Stimulated activated CD8-positive, alpha-beta memory T cell treated with anti-CD3 and anti-CD28 coated beads, Interleukin-7, amount 100 ng/mL, for 4 hours (primary cell): ENCODE measurements at places on chromosomes 11 and 22.

DNA sequence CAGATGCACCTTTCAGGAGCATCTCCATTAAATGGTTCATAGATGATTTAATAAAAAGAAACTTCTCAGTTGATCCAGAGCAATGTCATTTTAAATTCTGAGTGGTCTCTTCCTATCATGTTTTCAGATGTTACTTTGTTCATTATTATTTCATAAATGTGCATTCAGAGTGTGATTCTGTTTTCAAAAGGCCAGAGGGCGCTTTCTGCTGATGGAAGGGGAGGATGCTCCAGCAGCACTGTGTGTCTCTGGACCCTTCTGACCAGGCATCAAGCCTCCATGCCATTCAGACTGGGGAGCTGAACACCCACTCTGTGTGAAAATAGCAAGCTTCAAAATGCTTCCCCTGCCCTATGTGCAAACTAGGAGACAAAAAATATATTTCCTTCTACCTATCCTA is 23.9 kb upstream of the CRTAM start:
- DNase-seq: no peak

GRCh38 chr11:65425105-65425970 is 2.7 kb downstream of the NEAT1 start:
- DNase-seq: peak; percentile 90

DNA sequence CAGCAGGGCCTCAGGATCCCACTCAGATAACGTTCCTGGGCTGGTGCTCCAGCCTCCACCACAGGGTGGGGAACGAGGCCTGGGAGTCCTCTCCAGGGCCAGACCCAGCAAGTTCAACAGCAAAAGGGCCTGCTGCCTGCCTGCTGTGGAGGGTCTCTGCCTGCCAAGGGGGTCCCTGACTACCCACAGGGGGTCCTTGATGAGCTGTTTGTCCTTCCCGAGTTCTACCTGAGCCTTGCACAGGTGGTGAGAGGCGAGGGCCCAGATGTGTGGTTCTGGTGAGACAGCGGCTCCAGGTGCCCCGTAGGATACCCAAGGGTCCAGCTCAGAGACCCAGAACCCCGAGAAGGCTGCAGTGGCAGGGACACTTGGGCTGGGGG is 4.4 kb downstream of the DUSP8 start:
- no peak for DNase-seq

DNA sequence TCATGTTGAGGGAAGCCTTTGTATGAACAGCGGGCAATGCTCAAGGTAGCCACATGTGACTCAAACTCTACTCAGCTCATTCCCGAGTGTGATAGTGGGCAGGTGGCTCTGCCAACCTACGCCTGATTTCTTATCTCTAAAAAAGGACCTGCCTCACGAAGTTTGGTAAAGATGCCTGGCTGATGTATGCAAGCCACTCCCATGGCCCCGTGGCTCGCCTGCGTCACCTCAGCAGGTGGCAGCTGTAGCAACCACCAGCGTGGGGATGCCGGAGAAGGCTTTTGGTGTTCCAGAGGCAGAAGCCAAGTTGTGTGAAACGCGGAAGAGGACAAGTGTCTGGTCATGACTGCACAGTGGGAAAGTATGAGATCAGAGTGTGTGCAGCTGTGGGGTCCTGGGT is 5.4 kb downstream of the FADS2 start:
- no peak for DNase-seq

DNA sequence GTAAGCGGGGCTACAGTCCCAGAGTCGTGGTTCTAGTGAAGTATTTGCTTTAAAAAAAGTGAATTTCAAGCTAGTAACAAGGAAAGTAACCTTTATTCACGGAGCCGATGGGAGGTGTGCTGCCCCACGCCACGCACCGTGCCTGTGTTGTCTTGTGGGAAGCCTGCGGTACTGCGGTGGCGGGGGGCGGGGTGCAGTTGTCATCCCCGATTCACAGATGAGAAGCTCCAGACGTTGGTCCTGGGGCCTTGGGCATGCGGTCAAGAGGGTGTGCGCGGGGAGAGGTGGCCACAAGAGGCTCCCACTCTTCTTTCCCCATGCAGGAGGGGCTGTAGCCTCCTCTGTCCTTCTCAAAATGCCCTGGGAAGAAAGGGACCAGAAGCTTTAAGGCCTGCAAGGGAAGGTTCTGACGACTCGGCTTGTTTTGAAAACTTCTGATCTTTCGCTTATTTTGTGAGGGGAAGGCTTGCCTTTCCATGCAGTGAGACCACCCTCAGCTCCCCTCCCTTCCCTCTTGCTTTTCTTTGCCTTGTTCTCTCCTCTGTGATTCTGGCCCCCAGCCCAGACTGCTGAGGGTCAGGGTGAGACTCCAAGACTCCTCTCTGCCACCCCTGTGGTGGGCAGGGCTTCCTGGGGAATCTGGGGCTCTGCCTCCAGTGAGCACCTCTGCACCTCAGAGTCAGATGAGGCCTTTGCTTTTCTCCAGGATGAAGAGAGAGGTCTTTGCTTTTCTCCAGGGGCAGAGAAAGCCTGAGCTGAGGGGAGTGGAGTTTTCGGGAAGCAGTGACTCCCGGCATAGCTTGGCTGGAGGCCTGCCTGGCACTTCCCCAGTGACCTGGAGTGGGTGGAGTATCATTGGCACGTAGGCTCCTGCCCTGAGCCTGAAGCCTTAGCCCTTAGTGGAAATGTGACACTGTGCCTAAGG is 6.2 kb downstream of the GLB1L3 start:
- no peak for DNase-seq

DNA sequence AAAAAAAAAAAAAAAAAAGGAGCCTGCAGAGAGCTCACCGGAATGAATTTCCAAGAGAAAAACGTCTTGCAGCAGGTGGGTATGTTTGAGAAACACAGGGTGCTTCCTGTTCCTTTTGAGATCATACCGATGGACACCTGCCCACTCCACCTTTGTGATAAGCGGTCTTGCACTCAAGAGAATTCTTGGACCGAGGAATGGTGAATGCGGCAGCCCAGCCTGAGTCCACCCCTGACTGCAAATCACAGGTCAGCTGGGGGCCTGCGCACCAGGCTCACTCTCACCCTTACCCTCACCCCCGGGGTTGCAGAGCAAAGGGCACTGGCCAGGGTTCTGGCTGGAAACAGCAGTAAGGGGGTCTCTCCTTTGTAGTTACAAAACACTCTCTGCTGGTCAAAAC is 16.8 kb upstream of the TEF start:
- DNase-seq: no peak

- DNase-seq: no peak
Observed at GRCh38 chr11:64371201-64371600, 12.2 kb downstream of the RPS6KA4 start.

DNA sequence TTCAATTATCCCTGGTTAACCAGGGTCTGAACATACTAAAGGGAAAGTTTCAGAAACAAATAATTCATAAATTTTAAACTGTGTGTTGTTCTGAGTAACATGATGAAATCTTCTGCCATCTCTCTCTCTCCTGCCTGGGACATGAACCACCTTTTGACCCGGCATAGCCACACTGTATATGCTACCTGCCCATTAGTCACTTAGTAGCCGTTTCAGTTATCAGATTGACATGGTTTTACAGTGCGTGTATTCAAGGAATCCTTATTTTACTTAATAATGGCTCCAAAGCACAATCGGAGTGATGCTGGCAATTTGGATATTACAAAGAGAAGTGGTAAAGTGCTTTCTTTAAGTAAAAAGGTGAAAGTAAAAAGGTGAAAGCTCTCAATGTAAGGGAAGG is 227.1 kb upstream of the CCDC179 start:
- no peak for DNase-seq

DNA sequence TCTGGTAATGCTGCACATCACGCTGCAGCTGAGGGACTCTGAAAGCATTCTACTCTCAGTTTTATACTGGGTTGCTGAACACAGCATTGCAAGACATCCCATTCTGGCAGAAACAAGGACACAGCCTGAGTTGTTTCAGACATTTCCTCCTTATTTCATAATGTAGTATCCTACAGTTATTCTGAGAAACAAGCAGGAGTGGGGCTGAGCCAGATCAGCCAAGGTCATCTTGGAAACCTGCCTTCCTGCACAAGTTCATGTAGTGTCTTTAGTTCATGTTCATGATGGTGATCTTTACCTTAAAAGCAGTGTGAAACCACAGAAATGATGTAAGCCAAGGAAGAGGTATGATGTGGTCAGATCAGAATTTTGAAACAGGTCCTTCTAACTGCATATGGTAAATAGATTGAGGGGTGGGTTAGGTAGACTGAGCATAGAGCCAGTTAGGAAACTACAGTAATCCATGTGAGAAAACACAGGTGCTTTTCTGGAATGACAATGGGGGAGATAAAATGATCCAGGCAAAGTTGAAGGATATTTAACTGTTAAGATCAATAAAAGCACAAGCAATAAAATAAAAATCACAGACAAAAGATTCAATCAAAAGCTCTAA is 1686.8 kb downstream of the LRRC4C start:
- no peak for DNase-seq

GRCh38 chr11:100902454-100903141 is 215.5 kb downstream of the ARHGAP42 start:
- no peak for DNase-seq

DNA sequence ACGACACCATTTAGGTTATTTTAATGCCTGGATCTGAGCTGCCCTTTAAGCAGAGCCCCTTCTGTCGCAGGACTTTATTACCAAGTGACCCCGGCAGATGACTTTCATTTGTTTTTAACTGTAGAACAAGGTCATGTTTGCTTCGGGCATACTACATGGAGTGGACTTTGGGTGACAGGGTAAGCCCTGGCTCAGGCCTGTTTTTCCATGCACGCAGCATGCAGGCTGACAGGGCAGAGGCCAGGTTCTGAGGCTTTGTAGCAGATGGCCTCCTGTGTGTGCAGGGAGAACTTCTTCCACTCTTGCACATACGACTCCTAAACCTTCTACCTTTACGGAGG is 50.5 kb downstream of the SNX19 start:
- no peak for DNase-seq

DNA sequence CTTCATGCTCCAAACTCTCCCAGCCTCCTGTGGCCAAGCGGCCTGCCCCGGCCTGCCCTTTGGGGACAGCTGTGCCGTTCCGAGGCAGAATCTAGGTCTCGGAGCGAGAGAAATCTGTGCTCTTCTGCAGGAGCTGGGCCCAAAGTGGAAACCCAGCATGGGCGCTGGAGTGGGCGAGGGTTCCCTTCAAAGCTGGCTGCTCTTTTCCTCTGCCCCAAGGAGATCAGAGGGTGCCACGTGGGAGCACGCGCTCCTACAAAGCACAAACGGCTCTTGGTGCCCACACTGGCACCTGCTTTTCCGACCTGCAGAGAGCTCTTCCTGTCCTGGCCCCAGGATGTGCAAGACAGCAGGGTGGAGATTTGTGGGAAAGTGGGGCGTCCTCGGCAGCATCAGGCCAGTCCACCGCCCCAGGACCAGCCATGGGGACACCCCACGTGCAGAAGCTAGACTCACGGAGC is 6.9 kb downstream of the OSBPL5 start:
- DNase-seq: no peak

GRCh38 chr11:44018829-44019228 is 29.0 kb upstream of the ACCSL start:
- DNase-seq: no peak

DNA sequence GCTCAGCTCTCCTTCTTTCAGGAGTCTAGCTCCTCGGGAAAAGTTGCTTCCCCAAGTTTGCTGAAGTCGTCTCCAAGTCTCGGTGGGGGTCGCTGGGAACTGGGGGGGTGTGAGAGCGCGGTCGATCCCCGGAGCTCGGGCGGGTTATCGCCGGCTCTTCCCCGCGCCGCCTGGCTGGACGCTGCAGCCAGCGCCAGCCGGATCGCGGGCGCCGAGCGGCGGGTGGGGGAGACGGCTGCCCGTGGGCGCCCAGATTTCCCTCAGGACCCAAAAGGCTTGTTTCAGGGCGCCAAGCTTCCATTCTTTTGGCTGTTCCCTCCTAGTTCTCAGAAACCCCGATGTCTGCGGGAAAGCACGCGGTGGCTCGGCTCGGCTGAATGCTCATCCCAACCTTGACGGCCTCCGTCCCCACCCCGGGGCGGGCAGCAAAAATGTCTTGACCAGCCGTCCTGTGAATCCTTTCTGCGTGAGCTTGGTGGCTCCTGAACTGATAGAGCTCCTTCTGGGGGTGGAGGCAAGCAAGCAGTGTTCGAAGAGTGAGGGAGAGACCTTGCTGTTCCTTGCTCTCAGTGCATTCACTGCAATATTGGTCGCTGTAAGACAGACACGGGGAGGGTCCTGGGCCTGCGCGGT is 1.7 kb downstream of the ZBTB16 start:
- no peak for DNase-seq

GRCh38 chr11:107157146-107157808 is 139.0 kb upstream of the GUCY1A2 start:
- no peak for DNase-seq

DNA sequence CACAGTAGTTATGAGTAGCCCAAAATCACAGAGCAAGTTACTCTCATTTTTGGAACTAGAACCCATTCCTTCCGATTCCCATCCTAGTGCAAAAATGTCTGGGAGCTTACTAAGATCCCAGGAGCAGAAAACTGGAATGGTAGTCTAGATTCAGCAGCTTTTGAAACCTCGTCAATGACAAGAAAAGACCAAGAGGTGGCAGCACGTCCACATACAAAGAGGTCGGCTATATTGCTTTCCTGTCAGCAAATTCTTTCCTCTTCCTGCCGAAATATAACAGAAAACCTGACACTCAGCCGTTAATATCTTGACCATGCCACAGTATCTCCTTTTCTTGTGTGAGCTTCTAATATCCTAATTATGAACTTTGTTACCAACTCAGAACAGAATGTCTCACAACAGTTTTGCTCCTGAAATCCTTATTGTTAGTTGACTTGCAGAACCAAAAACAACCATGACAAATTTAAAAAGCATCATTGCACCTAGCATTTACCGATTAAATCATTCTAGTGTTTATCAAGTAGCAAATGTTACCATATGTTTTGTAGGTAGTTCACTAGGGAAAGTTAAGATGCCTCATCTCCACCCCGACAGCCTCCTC is 92.8 kb upstream of the OR9G4 start:
- no peak for DNase-seq

- no peak for DNase-seq
Observed at GRCh38 chr11:69917529-69917928, 98.3 kb upstream of the FGF3 start.

DNA sequence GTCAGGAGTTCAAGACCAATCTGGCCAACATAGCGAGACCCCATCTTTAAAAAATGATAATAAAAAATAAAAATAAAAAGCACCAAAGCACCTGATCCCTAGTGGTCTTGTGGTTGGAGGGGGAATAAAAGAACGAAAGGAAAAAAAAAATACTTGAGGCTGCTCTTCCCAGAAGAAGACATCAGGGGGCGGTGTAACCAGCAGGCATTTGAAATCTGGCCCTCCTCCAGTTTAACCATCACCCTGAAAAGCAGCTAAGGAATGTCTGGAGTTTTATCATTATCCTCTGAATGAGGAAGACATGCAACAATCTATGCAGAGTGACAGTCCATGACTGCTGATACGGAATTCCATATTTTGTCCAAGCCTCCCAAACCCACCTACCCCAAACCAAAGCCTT is 5.6 kb upstream of the KCTD17 start:
- no peak for DNase-seq

GRCh38 chr22:38228873-38229740 is 27.3 kb downstream of the MAFF start:
- DNase-seq: no peak

GRCh38 chr11:119518746-119519730 is 96.1 kb upstream of the THY1 start:
- DNase-seq: no peak

GRCh38 chr11:64903291-64903833 is 13.6 kb downstream of the ATG2A start:
- DNase-seq: no peak
